ENCODE measurements at places on chromosomes 13 and 19. TPM values are rescaled to one million over a fixed set of nuclear protein-coding genes. Genes with fewer than 3 reads are reported as not detected.

PSG3 gene
- total RNA-seq: not detected

POSTN gene
- 18.0 TPM for total RNA-seq

ZNF699 gene
- 12.4 TPM for total RNA-seq

C19orf12 gene
- 13.9 TPM for total RNA-seq

DNA sequence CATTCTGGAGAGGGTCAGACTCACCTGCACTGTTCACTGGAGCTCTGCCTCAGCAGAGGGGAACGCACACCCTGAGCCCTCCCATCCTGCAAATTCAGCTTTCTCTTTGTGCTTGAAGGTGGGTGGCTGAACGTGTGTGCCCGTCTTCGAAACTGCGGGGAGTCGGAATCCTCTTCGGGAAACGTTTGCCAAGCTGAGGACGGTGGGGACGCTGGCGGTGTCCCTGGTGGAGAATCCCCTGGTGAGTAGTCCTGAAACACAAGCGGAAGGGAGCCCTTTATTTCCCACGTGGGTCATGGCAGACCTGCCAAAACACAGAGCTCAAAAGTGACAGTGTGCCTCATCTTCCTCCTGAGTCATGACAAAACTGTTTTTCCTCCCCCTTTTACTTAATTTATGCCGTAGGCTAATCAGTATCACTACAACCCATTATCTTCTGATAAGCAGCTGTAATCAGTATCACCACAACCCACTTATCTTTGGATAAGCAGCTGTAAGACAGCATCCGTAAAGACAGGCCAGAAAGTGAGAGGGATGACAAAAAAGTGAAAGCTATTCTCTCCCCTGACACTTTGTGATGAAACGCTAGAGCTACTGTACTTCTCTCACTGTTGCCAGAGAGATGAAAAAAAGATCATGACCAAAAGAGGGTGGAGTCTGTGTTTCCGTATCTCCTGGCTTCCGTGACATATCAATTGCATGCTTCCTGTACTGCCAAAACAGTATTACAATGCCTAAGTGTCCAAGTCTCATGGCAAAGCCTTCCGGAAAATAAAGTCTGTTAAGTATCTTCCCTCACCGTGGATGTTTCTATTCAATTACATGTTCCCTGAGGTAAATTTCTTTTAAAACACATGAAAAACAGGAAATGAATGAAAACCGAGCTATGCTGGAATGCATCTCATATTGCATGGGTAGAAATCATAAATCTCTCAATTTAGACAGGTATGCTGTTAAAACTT, 155.5 kb downstream of the TBC1D4 start:
- H3K27ac ChIP-seq: peak overlapping the region; percentile 14
- H3K4me3 ChIP-seq: no peak overlapping the region
- no peaks in the 10 kb centered on the region for H3K4me1 ChIP-seq
- no peaks in the 10 kb centered on the region for H3K27me3 ChIP-seq

DNA sequence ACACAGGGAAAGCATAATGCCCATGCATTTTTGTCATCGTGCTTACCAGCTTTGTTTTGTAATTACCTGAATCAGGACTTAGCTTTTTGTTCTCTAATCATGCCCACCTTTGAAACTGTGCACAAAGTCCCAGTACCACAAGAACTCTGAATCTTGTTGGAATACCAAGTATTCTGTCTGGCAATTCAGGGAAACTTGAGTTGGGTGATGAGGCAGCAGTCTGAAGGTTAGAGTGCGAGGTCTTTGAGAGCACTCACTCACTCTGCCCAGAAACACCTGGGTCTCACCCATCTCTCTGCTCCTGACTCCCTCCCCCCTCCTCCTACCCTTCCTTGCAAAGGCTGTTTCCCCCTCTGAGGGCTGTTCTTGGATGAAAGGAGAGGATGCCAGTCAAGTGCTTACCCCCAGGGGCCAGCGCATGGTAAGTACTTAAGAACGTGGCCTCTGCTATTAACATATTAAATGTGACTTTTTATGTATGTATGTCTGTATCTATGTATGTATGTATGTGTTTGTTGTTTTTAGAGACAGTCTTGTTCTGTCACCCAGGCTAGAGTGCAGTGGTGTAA, 22.4 kb downstream of the SIPA1L3 start:
- H3K27me3 ChIP-seq: no peaks in the 10 kb centered on the region
- H3K4me1 ChIP-seq: peaks cover 56% of the 10 kb centered on the region
- H3K36me3 ChIP-seq: no peaks in the 10 kb centered on the region
- DNase-seq: no peak
- H3K27ac ChIP-seq: no peak overlapping the region

- H3K4me3 ChIP-seq: no peak overlapping the region
- H3K36me3 ChIP-seq: no peaks in the 10 kb centered on the region
- peaks cover 47% of the 10 kb centered on the region for H3K27me3 ChIP-seq
- peaks cover 7% of the 10 kb centered on the region for H3K4me1 ChIP-seq
Observed at GRCh38 chr19:38219221-38219620, 4.8 kb downstream of the DPF1 start.

- no peak for DNase-seq
- no peaks in the 10 kb centered on the region for H3K4me1 ChIP-seq
- no peaks in the 10 kb centered on the region for H3K36me3 ChIP-seq
- H3K4me3 ChIP-seq: no peak overlapping the region
- H3K27me3 ChIP-seq: no peaks in the 10 kb centered on the region
Observed at GRCh38 chr13:30352121-30352520, 44.8 kb upstream of the KATNAL1 start.

- DNase-seq: peak; percentile 68
- no peaks in the 10 kb centered on the region for H3K4me1 ChIP-seq
- peaks cover 7% of the 10 kb centered on the region for H3K27me3 ChIP-seq
- H3K27ac ChIP-seq: no peak overlapping the region
Observed at GRCh38 chr19:40165362-40165937, 25.8 kb upstream of the MAP3K10 start.

All from transverse colon (tissue), 4 donors.